ENCODE measurements at places on chromosomes 1 and 21. TPM values are rescaled to one million over a fixed set of nuclear protein-coding genes. Genes with fewer than 3 reads are reported as not detected.

DNA sequence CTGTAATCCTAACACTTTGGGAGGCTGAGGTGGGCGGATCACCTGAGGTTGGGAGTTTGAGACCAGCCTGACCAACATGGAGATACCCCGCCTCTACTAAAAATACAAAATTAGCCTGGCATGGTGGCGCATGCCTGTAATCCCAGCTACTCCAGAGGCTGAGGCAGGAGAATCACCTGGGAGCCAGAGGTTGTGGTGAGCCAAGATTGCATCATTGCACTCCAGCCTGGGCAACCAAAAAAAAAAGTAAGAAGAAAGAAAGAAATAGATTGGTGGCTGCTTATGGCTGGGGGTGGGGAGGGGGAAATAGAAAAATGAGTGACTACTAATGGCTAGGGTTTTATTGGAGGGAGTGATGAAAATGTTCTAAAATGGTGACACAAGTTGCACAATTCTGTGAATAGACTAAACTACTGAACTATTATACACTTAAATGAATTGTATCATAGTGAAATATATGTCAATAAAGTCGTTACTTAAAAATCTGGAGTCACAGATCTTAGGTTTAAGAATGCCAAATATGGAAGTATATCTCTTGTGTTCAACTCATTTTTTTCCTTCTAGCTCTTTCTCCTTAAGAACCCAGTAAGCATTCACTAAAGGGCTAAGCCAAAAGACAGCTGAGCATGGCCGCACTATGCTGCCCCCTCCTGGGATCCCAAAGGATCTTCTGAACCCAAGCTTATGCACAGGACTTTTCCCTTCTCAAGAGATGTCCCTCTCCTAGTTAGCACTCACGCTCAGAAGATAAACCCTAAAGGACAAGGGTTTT lies 3.2 kb upstream of the NPL start:
- DNase-seq = peak; percentile 86

- DNase-seq = no peak
Observed at GRCh38 chr1:65176056-65176450, 28.1 kb downstream of the AK4 start.

PLXNA2 gene
- total RNA-seq = 40.6 TPM

DNA sequence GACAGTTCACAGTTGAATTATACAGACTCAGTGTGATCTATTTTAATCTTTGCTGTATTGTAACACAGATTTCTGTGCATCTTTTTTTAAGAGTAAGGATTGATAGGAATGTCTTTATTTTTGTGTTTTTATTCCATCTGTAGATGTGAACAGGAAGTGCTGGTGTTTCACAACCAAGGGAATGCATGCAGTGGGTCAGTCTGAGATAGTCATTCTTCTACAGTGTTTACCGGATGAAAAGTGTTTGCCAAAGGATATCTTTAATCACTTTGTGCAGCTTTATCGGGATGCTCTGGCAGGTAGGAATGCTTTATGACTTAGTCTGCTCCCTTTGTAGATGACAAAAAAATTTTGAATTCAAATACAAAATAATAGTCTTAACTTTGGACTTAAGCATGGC lies 84.5 kb downstream of the CC2D1B start:
- no peak for DNase-seq

ACTA1 gene
- 6.4 TPM for total RNA-seq

ANGPTL1 gene
- total RNA-seq = 280 TPM

DNA sequence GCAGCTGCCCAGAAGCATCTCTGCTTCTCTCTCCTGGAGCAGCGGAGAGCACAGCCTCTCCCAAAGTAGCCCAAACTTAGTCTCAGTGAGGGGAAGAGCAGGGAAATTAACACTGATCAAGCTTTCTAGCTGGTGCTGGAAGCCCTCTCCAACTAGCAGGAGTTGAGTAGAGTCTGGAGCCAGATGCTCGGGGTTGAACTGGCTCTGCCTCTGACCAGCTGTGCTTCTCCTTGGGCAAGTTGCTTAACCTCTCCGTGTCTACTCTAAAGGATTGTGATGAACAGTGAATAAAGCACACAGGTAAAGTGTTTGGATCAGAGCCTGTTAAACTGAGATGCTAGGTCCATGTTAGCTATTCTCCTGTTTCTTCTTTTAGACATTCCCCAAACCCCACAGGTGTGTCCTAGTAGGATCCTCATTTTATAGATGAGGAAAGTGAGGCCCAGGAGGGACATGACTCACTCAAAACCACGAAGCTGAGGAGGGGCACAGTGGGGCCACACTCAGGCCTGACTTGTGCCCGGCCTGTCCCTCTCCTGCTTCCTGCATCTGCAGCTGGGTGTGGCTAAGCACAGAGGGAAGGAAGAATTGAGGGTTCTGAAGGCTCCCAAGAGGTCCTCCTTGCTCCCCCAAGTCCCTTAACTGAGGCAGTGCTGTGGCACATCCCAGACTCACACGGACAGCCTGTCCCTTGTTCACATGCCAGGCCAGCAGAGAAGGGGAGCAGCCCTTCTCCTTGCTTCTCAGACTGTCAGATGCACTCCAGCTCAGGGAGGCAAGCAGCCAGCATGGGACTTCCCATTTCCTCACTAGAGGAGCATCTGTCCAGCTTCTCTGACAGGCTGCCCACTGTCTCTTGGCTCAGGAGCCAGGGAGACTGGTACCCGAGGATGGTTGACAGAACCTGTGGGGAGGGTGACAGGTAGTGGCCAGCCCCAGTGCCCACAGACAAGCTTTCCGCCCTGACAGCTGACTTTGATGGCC lies 152.0 kb upstream of the IGSF21 start:
- peak; percentile 71 for DNase-seq

GRCh38 chr21:42568376-42568775 lies 54.7 kb downstream of the SLC37A1 start:
- peak; percentile 36 for DNase-seq
